Hypothalamus (tissue), 51 donors: ENCODE measurements at places on chromosomes 6 and 20.

DNA sequence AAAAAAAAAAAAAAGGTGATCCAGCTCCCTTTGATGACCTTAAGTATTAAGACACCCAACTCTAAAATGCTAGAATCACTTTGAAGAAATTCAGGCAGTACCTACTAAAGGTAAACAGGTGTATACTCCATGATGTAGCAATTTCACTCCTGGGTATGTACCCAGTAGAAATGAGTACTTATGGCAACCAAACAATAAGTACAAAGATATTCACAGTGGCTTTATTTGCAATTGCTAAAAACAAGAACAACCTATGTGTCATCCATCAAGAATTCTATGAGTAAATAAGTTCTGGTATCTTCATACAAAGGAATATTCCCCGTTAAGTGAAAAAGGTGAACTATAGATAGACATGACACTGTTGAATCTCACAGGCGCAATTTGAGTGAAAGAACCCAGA is 29.4 kb downstream of the MDGA1 start:
- no peak for DNase-seq

DNA sequence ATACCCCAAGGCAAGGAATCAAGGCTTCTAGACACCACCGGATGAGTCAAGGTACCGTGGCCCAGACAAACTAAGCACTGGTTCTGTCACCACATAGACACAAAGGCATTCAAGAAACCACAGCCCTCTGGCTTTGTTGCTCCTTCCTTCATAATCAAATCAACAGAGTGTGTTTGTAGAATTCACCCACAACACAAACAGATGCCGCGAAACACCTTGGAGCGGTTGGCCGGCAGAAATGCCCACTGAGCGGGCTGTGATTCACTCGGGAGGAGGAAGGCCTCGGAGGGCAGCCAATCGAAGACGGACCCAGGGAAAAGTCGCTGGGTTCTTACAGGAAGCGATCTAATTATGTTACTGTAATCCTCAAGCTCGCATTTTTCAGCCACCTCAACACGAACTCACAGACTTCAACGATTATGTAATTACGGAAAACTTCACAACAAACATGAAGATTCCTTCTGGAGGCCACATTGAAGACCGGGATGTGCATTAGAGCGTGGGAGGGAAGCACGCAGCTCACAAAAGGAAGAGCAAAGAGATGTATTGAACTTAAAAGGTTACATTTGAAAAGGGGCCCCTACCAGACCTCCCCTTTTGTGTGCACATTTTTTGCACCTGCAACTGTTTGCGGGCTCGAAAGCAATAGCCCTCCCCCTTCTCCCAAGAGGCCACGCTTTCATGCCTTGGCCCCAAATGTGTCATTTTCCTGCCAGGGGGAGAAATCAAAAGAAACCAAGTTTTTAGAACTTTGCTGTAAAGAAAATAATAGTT is 184.7 kb upstream of the PREP start:
- DNase-seq, result no peak

DNA sequence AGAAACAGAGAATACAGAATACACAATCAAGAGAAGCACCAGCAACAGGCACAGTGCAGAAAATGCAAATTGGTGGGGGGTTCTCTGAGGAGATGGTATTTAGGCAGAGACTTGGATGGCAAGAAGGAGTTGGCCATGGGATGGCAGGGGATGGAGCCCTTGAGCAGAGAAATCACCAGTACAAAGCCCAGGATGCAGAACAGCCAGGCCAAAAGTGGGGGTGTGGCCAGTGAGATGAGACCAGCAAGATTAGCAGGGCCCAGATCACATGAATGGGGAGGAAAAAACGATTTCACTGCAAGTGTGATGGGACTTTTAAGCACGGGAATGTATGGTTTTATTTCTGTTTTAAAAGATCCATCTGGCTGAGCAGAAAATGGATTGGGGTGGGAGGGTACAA is 63.4 kb downstream of the TRAM2 start:
- DNase-seq, result no peak

DNA sequence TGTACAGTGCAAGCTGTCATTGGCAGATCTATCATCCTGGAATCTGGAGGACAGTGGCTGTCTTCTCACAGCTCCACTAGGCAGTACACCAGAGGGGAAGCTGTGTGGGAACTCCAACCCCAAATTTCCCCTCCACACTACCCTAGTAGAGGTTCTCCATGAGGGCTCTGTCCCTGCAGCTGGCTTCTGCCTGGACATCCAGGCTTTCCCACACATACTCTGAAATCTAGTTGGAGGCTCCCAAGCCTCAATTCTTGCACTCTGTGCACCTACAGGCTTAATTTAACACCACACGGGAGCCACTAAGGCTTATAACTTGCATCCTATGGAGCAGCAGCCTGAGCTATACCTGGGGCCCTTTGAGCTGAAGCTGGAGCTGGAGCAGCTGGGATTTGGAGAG is 43.0 kb upstream of the TRIM39 start:
- no peak for DNase-seq

GRCh38 chr6:166927240-166927934 is 29.0 kb downstream of the RNASET2 start:
- DNase-seq, result no peak

- DNase-seq, result no peak
Measured at GRCh38 chr20:60974441-60974945, 277.6 kb upstream of the CDH4 start.

- no peak for DNase-seq
Measured at GRCh38 chr6:161227004-161227960, 46.6 kb downstream of the AGPAT4 start.
